Activated T-cell treated with anti-CD3 and anti-CD28 coated beads for 48 hours (primary cell): ENCODE measurements at places on chromosomes 5 and 9.

DNA sequence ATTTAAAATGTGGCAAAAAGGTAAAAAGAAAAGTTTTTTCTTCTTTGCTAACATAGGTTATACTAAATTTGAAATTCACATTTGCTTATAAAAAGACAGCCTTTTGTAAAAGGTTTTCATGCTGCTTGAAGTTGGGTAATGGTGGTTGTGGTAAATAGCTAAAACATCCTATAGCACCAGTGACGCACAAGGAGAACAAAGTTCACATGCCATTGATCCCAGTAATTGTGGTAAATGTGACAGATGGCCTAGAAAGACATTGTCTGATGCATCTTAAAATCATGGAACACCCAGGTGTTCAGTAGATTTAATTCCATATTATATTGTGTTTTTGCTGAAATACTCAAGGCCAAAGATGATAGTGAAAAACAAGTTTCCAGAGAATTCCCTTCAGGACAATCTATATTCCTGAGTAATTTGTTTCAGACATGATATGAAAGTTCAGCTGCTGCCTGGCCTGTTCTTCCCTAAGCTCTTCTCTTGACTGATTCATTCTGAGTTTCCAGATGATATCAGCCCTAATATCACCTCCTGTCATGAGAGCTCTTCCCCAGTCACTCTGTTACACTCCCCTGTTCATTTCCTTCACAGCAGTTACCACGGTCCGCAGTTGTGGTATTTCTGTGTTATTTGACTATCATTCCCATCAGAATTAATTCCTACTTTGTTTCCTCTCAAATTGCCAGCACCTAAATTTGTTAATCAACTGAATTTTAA, 4.6 kb upstream of the FBXL17 start:
- DNase-seq, result no peak

GRCh38 chr5:145588113-145588512, 247.0 kb downstream of the PRELID2 start:
- DNase-seq, result no peak

DNA sequence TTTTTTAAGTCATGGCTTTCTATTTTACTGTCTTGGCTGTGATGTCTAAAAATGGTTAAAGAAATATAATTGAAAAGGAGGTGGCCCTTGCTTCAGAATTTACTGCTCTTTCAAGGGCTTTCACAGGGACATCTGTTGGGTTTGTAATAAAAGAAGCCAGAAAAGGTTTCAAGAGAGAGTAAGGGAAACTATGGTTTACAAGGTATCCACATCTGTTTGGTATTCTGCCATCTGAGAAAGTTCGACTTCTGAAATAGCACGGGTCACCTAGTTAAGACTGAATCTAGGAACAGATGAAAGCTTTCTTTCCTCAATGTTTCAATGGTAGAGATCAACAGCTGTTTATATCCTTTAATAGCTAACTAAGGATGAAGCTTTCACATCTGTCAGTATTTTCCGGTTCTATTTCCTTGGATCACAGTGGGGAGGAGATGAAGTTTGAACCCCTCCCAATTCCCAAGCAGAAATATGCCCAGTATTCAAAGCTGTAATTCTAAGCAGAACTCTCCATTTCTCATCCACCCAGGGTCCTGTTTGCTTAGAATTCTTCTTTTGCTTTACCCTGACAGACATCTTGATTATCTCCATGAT, 72.8 kb upstream of the IFNK start:
- DNase-seq, result no peak

- no peak for DNase-seq
These were observed at the start of gene PCDHB7 for GRCh38 chr5:141172381-141173204. PCDHB7 (plus strand) TSS chr5:141172644; CDS start chr5:141172836, 192 bp downstream.

DNA sequence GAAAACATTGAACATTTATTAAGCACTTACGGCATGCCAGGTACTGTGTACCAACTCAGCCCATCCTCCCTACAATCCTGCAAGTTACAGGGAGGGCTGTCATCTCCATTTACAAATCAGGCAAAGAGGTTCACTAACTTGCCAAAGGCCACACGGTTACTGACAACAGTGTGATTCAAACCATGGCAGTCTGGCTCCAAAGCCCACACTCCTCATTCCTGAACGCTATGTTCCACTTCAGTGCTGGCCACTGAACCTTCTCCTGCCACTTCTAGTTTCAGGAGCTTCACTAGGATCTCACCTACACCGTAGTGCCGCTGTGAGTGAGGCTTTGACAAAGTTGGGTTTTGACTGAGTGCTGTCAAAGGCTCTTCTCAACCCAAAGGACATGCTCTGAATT, 7.2 kb upstream of the LIFR start:
- DNase-seq, result no peak

DNA sequence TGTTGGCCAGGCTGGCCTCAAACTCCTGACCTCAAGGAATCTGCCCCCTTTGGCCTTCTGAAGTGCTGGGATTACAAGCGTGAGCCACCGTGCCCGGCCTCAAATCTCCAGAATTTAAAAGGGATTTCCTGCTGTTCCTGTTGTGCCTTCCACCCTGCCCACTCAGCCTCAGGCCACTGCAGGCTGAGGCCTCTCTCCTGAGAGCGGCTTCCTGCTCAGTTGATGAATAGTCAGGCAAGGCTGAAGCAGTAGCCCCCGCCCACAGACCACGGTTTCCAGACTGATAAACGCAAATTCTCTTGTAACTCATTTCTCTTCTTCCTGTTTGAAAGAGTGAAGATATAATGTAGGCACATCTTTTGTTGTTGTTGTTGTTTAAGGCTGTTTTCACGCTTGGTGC, 127.0 kb upstream of the PLCXD3 start:
- no peak for DNase-seq

DNA sequence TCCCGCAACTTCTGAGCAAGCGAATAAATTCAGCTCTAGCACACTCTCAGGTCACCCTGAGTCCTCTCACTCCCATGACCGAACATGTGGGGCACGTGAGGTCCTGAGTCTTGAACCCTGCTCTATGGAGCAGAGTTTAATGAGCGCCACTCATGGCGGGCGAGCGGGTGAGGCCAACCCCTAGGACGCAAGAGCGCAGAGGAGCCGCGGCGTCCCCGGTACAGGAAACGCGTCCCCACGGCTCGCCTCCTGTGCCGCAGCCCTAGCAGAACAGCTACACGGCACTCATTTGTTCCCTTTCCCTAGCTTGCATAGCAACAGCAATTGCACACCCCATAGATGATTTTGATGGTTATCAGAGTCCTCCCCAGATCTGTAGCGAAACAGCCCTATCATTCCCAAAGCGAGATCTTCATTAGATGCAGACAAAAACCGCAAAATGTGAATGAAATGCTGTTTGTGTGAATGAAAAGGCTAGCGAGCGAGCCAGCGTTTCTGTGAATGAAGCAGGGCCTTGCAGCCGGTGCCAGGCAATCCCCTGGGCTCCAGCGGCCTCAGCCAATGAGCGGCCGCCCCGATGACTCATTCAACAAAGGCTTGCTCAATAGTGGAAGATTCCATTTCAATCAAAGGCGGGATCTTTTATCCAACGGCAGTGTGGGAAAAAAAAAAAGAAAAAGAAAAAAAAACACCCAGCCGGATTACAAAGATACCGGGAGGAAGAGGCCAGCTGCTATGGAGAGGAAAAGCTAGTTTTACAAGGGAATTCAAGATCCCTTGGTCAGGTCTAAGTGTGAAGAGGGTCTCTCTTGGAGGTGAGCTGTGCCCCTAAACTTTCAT, 1.5 kb upstream of the SHC3 start:
- peak; percentile 58 for DNase-seq

DNA sequence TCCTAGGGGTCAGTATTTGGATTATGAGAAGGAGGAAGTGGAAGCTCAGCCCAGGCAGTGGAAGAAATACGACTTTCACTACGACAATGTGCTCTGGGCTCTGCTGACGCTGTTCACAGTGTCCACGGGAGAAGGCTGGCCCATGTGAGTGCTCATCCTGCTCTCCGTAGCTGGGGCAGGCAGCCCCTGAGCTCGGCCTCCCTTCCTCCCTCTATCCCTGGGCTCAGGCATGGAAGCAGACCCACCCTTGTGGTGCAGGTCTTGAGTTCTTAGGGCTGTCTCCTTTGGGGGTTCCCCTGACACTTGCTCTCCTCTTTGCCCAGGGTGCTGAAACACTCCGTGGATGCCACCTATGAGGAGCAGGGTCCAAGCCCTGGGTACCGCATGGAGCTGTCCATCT, 180.1 kb downstream of the CACNA1B start:
- no peak for DNase-seq

- DNase-seq, result no peak
These were observed 524.9 kb upstream of the ITGA1 start for GRCh38 chr5:52262844-52263243.

DNA sequence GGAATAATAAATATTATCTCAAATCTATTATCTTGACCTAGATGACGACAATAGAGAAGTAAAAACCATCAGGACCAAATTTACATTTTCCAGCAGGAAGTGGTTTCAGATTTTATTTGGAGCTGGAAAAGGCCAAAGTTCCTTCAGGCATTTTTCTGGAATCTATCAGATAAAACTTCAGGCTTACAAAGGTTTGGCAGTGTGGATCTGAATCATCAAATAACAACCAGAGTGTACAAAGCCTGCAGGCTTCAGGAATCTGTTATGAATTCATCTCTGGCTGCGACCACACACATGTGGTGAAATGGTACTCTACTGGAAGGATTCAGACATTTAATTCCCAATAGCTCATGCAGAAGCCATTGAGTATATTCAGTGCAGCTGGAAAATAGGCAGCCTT, 726.4 kb upstream of the GRAMD2B start:
- no peak for DNase-seq

DNA sequence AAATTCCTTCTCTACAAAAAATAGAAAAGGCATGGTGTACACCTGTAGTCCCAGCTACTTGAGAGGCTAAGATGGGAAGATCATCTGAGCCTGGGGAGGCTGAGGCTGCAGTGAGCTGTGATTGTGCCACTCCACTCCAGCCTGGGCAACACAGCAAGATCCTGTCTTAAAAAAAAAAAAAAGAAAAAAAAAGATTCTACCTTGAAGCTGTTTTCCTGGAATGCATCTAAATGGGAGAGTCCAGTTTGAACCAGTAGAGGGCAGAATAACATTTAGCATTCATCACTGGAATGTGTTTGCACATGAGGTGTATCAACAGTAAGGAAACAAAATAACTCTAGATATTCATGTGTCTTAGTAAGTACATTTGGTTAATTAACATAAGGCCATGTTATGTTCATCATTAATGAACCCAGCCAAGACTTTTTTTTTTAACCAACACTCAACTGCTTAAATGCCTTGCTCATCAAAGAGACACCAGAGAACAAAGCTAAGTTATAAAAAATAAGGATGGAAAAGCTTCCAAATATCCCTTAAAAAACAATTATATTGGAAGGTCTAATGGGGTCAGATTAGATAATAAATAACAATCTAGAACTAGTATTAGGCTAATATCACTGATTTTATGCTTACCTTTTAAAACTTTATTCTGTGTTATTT, 16.1 kb downstream of the IFNE start:
- no peak for DNase-seq

- no peak for DNase-seq
These were observed 92.0 kb downstream of the PHF2 start for GRCh38 chr9:93668261-93668871.

DNA sequence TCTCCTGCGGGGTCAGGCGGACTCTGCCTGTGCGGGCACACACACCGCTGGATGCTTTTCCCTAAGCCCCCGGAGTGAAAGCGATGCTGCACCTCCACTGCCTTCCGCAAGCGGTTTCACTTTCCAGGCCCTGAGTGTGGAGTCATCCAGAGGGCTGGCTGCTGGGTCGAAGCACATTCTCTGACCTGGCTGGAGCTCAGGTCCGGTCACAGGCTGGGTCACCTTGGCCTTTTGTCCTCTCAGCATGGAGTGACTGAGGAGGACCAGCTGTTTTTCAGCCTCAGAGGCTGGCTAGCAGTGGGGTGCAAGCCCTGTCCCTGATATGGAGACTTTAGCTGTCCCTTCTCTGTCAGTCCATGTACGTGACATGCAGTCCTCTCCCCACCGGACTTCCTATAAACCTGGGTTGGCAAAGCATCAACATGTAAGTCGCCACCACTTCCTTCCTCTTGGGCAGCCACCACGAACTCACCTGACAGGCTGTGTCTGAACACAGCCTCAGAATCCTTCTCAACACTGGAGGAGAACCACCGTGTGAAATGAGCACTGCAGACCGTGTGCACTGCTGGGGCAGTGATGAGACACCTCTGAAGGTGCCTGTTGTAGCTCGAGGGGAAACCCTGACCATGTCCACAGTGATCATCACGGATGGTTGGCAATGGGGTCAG, 51.3 kb downstream of the GADD45G start:
- no peak for DNase-seq

- no peak for DNase-seq
These were observed 88.5 kb upstream of the TXNDC8 start for GRCh38 chr9:110426052-110426709.

DNA sequence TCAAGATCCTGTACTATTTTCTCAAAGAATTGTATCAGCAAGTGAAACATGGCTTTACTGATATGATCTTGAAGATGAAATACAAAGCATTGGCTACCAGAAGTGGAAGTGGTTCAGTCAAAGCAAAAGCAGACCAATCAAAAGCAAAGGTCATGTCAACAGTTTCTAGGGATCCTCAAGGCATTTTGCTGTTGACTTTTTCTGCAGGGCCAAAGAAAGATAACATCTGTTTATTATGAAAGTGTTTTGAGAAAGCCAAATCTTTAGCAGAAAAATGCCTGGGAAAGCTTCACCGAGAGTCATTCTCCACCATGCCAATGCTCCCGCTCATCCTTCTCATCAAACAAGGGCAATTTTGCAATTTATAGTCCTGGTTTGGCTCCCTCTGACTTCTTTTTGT, 90.3 kb upstream of the ACO1 start:
- DNase-seq, result no peak

DNA sequence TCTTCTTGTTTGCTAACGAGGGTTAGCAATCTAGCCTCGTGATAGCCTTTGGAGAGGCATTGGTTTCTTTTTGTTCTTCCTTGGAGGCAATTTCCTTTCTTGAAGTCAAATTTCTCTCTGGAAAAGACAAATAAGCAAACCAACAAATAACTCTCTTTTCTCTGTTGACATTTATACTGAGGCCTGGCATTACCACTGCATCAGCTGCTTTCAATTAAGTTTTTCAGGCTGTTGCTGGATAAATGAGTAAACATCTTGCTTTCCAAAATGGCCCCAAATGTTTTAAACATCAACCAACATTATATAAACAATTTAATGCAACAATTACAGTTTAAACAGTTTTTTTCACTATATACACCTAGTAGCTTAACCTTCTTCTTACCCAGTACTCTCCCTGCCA, 264.4 kb downstream of the HTR1A start:
- no peak for DNase-seq

DNA sequence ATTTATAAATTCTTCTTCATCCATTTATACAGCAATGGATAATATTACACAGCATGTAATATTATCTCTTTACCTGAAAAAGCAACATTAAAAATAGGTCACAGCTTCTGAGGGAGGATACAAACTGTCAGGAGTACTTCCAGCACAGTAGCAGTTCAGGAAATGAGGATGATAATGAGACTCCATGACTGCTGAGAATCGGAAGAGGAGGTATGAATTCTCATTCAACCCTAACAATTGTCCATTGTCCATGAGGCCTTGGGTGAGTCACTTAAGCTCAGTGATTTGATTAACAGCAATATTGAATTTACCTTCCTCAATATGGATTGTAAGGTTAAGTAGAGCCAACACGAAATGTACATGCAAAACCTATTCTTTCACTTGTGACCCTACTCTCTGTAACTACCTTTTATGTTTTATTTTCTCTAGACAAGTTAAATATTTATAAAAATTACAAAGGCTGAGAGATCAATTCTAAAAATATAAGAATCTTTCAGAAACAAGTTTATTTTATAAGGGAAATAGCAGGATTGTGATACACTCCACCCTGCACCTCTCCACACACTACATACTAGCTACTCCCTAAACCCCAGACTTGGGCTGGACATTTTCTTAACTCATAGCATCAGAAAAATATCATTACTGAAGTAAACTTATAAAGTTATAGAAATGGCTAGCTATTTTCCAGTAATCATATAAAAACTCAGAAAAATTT, 159.1 kb upstream of the ACOT12 start:
- DNase-seq, result no peak
